Urinary bladder (tissue), 4 donors: ENCODE measurements at places on chromosomes 3 and 15.

GRCh38 chr15:91649831-91650321 lies 203.6 kb upstream of the SLCO3A1 start:
- no peak for DNase-seq

- DNase-seq, result no peak
Measured at GRCh38 chr15:85691350-85692240, 103.1 kb downstream of the KLHL25 start.

- no peak for DNase-seq
Measured at GRCh38 chr3:10281951-10282350, 10.8 kb downstream of the GHRL start.

DNA sequence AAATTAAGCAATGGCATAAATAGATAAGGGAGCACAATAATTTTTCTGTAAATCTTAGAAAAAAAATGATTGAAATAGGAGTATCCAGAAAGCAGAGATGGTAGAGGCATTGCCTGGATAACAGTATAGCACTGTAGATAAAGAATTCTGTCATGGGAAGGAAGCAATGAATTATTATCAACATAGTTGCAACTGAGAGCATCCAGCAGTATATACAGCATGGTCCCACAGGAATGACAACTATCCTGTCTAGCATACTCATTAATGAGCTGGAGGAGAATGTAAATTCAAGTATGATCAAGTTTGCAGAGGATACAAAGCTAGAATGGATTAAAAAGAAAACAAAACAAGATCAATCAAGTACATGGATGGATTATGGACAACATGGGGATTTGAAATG lies 90.8 kb downstream of the DPH6 start:
- no peak for DNase-seq

DNA sequence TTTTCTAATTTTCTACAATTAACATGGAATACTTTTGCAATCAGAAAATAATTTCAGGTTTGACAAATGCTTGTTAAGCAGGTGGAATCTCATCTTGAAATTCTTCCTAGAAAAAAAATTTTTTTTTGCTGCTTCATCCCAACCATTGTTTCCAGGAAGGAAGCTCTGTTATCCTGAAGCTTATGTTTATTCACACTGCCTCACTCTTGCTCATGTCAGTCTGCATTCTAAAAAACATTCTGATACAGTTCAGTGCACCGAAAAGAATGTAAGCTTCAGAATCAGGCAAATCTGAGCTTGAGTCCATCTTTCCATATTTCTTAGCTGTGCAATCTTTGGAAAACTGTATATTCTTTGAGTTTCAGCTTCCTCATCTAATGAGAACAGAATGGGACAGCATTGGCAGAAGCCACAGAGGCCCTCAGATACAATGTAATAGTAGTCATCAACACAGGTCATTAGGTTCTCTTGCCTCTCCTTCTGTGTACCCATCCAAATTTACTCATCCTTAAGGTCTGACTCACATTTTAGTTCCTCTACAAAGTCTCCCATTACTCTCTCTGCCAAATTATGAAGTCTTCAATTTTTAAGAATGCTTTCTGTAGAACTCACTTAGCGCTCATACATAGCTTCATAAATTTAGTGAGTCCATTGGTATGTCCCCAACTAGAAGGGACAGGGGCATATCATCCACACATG lies 881.8 kb upstream of the NR2F2 start:
- no peak for DNase-seq

- DNase-seq, result no peak
Measured at GRCh38 chr15:69576948-69577351, 124.3 kb downstream of the RPLP1 start.

DNA sequence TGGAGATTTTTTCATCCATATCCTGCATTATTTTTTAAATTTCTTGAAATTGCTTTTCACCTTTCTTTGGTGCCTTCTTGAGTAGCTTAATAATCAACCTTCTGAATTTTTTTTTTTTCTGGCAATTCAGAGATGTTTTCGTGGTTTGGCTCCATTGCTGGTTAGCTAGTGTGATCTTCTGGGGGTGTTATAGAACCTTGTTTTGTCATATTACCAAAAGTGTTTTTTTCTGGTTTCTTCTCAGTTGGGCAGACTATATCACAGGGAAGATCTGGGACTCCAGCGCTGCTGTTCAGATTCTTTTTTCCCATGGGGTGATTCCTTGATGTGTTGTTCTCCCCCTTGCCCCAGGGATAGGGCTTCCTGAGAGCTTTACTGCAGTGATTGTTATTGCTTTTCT lies 23.8 kb upstream of the TIGIT start:
- DNase-seq, result no peak

DNA sequence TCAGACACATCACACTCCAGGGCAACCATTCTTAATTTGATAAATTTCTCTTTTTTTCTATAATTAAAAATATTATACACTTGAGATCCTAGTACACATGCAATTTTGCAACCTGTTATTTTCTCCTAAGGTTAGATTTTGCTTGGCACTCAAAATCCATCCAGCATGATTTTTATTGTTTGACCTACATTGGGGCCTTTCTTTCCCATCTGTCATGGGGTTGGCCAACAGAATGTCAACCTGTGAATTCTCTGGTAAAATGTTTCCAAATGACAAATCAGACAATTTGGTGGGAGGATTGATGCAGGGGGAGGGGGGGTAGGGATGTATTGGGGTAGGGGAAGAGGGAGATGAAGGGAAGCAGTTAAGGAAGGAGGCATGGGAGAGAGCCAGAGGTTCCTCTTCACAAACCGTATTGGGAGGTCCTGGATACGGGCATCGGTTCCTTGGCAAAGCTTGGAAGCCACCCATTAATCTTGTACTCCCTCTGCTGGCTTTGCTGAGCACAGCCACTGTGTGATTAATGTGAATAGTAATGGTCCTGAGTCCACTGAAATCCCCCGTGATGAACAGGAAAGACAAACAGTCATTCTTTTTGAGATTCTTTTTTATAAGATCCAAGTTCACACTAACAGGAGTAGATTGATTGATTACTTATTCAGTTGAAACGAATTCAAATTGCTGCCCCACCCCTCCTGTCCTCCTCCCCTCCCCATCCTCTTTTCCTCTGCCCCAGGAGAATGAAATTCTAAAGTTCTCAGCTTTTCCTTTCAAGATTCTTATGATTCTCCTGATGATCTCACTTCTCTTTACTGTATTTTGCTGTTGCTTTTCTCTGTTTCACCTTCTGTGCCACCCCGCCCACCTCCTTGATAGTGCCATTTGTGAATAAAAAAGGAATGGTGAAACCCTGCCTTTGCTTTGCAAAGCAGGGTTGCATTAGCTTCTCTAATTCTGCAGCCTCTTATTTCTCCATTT lies 82.2 kb upstream of the SLC25A26 start:
- no peak for DNase-seq

DNA sequence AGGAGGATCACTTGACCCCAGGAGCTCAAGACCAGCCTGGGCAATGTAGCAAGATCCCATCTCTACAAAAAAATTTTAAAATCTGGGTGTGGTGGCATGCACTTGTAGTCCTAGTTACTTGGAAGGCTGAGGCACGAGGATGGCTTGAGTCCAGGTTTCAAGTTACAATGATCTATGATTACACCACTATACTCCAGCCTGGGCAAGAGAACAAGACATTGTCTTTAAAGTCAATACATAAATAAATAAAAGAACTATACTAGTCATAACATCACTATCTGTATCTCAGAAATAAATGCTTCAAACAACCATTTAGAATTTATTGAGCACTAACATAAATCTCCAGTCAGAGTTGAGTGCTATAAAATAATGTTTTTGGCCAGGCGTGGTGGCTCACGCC lies 8.5 kb upstream of the PHLDB2 start:
- DNase-seq, result no peak

DNA sequence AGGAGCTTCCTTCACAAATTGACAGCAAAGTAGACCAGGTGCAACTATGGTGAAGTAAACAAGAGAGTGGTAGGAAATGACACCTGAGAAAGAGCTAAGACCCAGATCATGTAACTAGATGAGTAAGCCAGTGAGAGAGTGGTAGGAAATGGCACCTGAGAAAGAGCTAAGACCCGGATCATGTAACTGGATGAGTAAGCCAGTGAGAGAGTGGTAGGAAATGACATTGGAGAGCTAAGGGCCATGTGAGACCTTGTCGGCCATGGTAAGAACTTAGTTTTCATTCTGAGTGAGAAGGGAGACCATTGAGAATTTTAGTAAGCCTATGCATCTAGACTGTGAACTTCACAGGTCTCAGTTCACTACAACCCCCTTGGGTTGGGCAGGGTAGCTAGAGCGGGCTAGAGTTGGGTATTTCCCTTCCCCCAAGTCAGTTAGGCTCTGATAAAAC lies 5.4 kb upstream of the SENP7 start:
- DNase-seq, result no peak

DNA sequence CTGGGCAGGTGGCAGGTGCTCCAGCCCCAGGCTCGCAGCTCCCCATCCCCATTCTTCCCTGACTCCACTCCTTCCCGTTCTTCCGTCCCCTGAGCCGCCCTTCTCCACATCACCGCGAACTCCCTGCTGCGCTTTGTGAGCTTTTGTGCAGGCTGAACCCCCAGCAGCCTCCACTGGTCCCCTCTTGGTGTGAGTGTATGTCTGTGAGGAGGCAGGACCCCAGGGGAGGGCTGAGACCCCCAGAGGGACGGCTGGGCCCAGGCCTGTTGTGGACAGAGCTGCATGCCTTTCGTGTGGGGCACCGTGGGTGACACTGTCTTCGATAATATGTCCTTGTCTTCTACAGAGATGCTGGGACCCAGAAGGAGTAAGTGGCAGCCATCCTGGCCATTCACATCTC lies 7.3 kb upstream of the ITIH3 start:
- DNase-seq, result no peak

GRCh38 chr15:39807791-39808190 lies 25.1 kb upstream of the FSIP1 start:
- DNase-seq, result no peak

GRCh38 chr3:188298585-188298984 lies 144.6 kb downstream of the LPP start:
- no peak for DNase-seq

- no peak for DNase-seq
Measured at GRCh38 chr15:95825671-95826411, 504.7 kb upstream of the NR2F2 start.
